ENCODE measurements at places on chromosomes 4 and X.

DNA sequence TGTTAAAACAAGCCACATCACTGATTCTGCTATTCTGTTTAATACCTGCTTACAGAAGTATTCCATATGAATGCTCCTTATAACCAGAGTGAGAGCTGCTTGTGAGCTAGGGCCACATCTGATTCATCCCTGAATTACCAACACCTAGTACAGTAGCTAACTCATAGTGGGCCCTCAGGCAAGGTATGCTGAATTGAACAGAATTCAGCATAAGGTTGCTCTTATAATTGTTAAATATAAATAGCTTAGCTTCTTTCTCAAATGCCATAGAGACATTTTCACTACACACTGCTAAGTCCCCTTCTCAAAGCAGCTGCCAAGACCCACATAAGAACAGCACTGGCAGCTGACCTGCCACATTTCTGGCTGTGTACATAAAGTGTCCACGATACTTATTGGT, 27.0 kb upstream of the MCF2 start:
- DNase-seq, result no peak

- no peak for DNase-seq
These were observed 115.8 kb downstream of the VEGFC start for GRCh38 chr4:176676901-176677300.

DNA sequence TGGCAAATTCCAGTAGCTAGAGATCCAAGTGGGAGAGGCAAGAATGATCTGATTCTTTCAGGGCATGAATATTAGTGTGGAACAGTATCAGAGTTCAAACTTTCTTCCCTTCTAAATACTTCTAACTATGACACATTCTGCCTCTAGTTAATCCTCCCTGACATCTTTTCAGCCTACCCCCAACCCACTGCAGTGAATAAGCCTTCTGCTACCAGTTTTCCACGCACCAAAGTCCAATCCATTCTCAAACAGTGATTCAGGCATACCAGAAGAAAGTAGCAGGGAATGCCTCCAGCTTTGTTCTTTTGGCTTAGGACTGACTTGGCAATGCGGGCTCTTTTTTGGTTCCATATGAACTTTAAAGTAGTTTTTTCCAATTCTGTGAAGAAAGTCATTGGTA, 155.4 kb upstream of the FTHL17 start:
- no peak for DNase-seq

DNA sequence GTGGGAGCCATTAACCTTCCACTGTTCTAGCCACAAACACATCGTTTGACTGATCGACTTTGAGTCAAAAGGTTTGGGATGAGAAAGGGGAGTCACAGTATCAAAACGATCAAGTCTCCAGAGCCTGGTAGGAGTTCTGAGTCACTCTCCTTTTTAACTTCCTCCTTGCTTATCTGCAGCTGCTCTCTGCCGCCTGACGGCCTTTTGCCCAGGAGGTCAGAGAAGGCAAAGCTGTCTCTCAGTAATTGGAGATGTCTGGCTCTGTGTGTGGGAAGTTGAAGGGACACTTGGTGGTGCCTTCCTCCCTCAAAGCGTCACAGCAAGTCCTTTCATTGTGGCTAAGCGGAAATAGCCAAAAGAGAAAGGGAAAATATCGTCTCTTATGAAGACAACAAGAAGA, 63.1 kb downstream of the ANOS1 start:
- DNase-seq, result no peak

DNA sequence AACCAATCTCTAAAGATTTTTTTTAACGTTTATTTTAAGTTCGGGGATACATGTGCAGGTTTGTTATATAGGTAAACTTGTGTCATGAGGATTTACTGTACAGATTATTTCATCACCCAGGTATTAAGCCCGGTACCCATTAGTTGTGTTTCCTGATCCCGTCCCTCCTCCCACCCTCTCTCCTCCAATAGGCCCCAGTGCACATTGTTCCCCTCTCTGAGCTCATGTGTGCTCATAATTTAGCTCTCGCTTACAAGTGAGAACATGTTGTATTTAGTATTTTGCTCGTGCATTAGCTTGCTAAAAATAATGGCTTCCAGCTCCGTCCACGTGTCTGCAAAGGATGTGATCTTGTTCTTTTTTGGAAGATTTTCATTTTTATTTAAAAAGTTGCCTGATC, 2309.4 kb upstream of the AGA start:
- no peak for DNase-seq
